CD4-positive, alpha-beta T cell treated with Interferon alpha-2 for 1 hour (primary cell): ENCODE measurements at places on chromosomes 2 and 18.

- DNase-seq, result no peak
Observed at GRCh38 chr2:133836691-133837345, 268.6 kb upstream of the NCKAP5 start.

- no peak for DNase-seq
Observed at GRCh38 chr2:241860184-241861078, 1.7 kb upstream of the PDCD1 start.

DNA sequence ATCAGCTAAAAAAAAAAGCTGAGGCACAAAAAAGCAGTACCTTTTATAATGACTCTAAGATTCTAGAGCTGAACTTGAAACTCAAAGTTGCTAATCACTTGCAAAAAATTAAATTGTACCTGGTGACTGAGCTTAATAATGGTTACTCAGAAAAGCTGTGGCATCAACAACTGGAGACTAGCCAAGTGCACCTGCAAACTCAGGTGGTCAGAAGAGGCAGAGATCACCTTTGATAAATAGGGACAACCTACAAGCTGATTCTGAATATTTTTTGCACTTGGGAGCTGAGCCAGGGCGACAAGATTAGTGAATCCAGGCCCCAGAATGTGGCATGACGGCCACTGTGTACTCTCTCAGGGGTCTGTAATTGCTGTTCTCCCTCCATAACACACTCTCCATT, 3.0 kb downstream of the ABHD3 start:
- DNase-seq, result no peak

- no peak for DNase-seq
Observed at GRCh38 chr2:227462972-227463931, 8.7 kb upstream of the AGFG1 start.

DNA sequence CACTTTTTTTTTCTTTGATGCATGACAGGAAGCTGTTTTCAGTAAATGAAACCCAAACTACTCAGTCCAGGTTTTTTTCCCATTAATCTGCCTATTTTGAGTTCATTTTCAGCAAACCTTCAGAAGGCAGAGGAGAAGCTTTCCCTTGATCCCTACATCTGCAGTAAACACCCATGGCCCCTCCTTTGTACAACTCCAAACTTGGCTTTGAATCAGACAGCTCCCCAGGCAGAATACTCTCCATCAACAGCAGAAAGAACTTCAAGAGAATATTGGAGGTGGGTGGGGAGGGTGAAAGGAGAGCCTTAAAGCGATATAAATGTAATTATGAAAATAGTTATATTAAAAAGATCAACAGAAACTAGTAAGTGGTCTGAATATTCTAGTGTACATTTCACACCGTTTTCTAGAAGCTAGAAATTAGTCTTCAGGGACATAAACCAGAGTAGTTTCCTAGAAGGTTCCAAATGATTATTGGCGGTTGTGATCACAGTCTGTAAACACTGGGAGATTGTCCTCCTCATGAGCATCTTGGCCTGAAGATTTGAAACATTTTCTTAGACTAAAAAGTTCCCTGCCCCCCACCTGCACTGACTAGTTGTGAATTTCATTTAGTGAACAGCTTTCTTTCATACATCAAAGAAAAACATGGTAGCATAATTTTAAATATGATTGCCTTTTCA, 75.1 kb upstream of the STK39 start:
- DNase-seq, result no peak

DNA sequence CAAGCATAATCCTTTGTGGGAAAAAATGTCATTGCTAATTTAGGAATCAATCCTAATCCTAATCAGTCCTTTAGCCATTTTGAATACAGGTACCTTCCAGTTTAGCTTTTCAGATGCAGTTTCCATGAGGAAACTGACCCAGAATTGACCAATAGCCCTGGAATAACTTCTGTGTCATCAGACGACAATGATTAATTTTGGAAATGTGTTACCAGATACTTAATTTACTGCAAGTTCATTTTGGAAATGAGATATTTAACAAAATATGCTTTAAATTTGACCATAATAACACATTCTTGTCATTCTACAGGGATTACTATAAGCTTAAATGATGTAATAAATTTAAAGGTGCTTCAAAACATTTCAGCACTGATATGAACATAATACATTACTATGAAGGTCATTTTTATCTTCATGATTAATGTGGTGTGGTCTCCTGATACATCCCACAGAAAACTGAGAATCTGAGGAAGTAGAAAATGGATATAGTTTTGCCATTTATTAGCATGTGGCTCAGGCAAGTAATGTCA, 129.8 kb upstream of the SH3BP4 start:
- no peak for DNase-seq

GRCh38 chr2:54528311-54528955, 72.3 kb downstream of the SPTBN1 start:
- DNase-seq, result no peak

GRCh38 chr2:218369330-218369729, 12.7 kb downstream of the CATIP start:
- no peak for DNase-seq

DNA sequence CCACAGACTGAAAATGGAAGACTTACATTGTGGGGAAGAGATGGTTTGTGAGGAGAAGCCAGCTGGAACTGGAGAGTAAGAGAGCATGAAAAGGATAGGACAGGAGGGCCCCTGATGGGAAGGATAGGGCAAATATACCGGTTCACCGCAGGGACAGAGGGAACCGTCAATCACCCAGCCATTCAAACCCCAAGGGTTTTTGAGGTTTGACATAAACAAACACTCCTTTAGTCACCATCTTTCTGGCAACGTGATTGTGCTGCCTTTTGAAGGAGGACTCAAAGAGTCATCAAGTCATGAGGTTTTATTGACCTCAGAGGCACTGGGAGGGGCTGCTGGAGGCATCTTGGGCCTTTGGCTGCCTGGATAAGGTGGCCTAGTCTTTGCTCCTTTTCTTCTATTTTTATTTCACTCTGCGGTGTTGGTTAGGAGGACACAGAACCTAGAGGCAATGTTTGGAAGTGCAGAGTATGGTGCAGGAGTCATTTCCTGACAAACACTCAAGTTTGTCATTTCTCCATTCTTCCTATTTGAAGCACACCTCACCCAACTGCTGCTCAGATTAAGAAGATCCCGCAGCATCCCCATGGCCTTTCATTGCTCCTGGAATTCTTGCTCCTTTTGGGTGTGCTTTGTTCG, 487.3 kb upstream of the SPRED2 start:
- no peak for DNase-seq

- DNase-seq, result peak; percentile 75
Observed at GRCh38 chr18:62420513-62421209, 95.6 kb downstream of the TNFRSF11A start.

DNA sequence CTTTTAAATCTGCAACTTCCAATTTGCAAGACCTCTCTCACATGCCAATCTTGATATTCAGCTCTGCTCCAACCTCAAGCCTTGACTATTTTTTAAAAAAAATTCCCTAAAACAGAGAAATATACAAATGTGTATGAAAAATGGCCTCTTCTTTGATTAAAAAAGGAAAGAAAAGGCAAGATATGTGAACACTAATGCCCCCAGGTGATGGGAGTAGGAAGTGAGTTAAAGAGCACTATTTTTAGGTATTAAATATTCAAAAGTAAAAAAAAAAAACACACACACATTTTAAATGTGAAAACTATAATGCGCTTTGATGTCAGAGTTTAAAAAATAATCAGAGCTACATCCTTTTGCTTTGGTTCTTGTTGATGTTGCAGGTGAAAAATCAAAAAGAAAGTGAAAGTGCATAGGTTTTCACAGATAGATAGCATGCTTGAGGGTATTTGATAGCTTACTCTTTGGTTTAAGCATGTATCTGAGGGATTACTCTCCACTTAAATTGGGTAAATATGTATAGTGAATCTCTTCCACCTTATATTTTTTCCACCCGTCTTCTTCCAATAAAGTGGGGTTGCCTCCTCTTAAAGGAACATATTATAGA, 406.0 kb upstream of the POU3F3 start:
- peak; percentile 2 for DNase-seq

DNA sequence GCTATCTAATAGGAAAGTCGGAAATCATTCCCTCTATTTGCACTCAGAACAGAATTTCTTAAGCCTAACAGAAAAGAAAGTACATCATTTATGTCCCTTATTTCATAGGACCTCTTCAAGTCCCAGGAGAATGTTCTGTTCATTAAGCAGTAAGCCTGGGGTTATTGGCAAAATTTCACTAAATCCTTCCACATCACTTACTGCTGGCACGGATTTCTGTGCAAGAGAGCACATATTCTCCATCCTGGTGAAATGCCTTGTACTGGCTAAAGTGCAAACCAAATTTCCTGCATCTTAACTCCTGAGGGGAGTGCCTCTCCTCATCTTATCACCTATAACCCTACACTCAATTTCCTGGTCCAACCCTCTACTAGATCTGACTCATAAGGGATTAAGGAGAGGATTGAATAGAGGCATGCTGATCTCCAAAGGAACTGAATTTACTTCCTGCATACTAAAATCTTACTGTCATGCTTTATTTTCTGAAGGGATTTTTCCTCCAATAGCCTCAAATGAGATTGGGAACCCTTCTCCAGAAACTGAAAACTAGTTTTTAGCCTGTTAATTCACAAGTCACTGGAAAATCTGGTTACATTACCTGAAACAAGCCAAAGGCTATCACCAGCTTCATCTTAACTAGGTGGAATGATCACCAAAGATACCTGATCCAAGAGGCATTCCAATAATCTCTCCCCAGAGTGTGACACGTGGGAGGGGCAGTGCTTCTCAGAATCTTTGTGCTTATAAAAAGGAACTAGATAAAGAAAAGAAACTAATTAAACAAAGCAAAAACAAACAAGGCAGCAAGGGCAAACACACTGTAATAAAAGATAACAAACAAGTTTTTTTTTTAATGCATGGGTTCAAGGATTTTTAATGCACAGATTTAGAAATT, 311.1 kb downstream of the NR4A2 start:
- DNase-seq, result no peak

DNA sequence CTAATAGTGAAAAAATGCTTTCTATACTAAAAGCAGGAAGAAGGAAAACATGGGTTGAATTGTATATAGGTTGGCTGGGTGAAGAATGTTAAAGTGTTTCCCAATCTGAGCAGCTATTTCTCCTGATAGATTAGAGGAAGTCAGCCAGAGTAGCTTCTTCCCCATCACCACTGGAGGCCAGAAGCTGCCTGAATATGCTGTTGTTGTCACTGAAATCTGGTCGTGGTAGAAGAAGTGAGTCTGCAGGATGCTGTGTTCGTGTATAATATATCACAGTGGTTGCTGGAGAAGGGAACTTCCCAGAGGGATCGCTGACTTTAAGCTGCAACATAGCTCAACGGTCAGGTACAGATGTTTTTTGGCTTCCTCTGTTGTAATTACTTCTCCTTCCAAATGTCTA, 247.5 kb upstream of the LRATD1 start:
- no peak for DNase-seq

DNA sequence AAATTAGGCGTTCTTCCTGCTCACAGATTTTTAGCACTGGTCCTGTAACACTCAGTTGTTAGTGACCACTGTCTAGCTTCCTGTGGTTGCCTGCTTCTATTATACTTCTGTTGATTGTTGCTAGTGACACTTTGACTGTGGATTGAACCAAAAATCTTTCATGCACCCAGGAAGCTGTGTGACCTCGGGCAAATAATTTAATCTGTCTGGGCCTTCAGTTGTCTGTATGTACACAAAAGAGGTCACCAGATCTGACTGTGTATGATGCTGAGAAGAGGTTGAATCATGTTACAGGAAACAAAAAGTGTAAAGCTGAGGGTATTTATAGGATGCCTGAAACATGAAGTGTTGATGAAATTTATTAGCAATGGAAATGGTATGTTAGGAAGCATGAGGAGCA, 12.7 kb downstream of the ICOS start:
- peak; percentile 64 for DNase-seq

DNA sequence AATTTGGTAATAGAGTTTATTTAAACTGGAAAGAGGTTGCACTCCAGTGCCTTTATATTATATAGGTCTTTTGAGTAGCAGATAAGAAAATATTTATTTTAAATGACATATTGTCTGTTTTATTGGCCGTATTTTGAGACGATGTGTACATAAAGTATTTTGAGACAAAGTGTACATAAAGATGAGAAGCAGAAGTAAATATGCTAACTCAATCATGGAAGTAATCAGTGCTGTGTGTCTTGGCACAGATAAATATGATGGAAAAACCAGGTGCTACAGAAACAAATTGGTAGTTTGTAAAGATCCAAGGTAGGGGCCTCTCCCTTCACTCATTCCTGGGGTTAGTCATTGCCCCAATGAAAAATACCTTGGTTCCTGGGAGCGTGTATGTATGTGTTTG, 382.9 kb downstream of the DSEL start:
- no peak for DNase-seq

DNA sequence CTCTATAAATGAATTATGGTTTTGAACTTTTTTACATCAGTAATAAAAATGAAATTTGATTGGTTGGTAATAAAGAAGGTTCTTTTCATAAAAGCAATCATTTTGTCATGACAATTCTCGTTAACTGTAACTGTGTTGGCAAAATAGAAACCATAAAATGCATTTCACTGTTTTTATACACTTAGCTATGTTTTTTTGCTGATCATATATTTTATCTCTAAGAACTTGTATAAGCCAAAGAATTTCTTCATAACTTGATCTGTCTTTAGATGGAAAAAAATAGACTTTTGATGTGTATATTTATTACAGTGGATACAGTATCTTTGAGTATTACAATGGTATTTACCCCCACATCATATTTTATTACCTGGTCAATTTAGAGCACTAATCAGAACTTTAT, 9.7 kb downstream of the MTX2 start:
- no peak for DNase-seq

- no peak for DNase-seq
Observed at GRCh38 chr2:112255875-112256274, 1.0 kb upstream of the ZC3H8 start.

GRCh38 chr2:40451918-40452605, at the start of gene SLC8A1:
SLC8A1 (minus strand) TSS chr2:40452090.
- DNase-seq, result no peak

DNA sequence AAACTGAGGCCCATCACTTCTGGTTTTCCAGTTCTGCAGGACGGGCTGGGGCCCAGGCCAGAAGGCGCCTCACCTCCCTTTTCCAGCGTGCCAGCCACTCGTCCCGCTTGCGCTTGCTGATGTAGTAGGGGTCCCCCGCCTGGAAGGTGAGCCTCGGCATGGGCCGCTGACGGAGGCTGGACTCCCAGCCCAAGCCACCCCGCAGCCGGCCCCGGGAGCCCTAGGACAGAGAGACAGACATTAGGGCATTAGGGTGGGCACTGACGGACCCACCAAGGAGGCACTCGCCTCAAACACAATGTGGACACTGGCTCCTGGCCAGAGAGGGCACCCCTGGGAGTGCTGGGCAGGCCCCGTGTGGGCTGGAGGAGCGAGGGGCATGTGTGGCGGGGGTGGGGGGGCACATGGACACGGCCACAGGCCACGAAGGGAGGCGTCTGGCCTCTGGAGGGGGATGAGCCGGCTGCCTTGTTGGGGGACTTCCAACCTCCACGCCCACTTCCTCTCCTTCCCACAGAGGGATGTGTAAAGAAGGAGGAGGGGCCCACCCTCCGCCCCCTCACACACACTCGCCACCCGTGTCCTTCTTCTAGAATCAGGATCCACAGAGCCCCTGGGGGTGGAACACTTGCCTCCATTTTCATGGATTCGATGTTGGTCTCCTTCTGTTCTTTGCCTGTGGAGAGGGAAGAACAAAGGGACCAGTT, 66.7 kb downstream of the DNMT3A start:
- DNase-seq, result peak; percentile 66
